ENCODE measurements at places on chromosomes 13 and 19. TPM values are rescaled to one million over a fixed set of nuclear protein-coding genes. Genes with fewer than 3 reads are reported as not detected.
A peak's percentile ranks its signal among the peaks of the same experiment; 100 is the strongest.

The ZNF471 gene
- 0.49 TPM for total RNA-seq

The SIGLEC5 gene
- total RNA-seq: 0.12 TPM

DNA sequence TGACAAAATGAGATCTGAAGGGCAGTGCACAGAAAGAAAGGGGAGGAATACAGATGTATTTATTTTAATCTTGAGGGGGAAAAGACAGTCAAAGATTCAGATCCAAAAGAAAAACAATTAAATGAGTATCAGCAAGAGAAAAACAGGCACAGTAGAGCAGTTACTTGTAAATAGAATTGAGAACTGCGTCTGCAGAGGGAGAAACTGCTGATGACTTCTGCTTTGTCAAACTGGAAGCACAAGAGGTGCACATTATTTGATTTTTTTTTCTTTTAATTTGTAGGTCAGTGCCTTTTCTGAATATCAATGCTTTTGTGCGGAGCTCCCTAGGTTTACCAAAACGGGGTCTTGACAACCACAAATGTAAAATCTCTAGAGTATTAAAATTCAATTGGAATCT lies 37.3 kb downstream of the EFNB2 start:
- no peak for DNase-seq
- peaks cover 59% of the 10 kb centered on the region for H3K27me3 ChIP-seq
- no peaks in the 10 kb centered on the region for H3K36me3 ChIP-seq
- H3K4me3 ChIP-seq: no peak overlapping the region
- H3K27ac ChIP-seq: no peak overlapping the region

DNA sequence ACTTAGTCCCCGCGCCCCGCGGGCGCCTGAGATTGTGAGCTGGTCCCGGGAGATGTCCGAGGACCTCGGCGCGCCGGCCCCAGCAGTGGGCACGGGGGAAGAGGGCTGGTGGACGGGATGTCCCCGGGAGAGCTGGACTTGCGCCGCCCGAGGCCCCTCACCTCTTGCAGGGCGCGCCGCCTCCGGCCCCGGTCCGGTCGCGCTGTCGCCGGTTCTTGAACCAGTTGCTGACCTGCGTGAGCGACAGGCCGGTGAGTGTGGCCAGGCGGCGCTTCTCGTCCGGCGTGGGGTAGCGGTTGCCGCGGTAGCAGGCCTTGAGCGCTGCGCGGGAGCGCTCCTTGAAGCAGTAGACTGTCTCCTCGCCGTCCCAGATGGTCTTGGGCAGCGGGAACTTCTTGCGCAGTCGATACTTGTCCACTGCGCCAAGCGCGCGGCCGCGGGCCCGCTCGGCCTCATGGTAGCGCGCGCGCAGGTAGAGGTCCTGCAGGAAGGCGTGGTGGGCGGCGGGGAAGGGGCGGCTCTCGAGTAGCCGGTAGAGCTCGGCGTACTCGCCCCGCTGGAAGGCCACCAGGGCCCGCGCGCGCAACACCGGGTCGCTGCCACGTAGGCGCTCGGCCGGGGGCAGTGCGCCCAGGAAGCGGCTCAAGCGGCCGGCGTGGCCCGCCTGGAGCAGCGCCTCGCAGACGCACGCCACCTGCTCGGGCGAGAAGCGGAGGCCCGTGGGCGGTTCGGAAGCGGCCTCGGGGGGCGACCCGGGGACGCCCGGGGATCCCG lies 984 bp downstream of the SIX5 start:
- peaks cover 23% of the 10 kb centered on the region for H3K27me3 ChIP-seq
- DNase-seq: no peak
- H3K27ac ChIP-seq: no peak overlapping the region
- no peaks in the 10 kb centered on the region for H3K36me3 ChIP-seq
- H3K4me3 ChIP-seq: peak overlapping the region; percentile 68

DNA sequence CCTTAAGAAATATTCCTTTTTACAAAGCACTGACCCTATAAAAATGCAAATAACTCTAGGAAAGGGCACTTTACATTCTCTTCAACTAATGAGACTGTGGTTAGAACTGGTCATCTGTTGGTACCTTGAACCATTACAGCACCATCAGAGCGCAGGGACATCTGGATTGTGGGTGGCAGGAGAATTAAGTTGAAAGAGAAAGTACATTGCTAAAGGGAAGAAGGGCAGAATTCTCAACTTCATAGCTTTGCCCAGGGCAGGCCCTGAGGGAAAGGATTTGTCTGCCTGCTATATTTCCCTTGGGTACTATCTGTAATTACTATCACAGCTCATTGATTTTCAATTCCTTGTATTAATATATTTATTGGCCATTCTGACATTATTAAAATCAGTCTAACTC lies 196.8 kb downstream of the KLF12 start:
- H3K4me1 ChIP-seq: peaks cover 56% of the 10 kb centered on the region
- H3K27me3 ChIP-seq: no peaks in the 10 kb centered on the region
- H3K27ac ChIP-seq: no peak overlapping the region
- no peak for DNase-seq

DNA sequence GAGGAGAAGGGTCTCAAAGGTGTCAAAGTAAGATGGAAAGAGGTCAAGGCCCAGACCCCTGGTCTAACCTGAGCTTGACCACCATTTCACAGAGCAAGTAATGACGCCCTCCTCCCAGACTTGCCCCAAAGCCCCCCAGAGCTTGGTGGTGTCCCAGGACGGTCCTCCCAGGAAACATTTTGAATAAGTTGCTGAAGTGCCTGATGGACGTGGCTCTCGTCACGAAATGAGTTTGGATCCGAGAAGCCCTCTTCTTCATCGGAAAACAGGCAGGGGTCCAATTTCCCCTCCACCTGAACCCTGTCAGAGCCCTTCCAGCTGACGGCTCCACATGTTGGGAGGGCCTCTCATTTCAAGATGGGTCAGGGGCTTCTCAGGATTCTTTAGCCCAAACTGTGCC lies 54.5 kb upstream of the TPM4 start:
- DNase-seq: no peak
- no peak overlapping the region for H3K4me3 ChIP-seq
- no peaks in the 10 kb centered on the region for H3K4me1 ChIP-seq
- H3K27ac ChIP-seq: no peak overlapping the region

DNA sequence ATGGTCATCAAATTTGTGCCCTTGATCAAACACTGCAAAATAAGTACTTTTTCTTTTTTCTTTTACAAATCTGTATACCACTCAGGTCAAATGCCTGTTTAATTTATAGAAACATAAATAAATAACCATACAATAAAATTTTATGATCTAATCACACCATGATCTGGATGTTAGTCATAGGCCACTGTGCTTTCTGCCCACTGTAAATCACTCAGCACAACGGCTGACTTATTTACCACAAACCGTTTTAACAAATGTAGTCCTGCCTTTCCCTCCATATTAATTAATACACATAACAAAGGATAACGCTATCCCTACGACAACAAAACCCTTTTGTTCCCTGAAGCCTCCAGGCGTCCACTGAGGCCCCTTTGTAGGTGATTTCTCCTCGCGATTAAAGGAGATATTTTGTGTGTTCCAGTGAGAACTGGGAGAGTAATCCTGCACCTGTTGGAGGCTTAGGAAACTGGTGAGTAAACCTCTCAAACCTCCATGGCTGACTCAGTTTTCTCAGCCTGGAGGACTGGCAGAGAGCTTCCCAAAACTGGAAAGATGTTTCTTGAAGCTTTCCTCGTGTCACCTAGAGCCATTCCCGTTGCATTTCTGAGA lies 477.1 kb upstream of the SGCG start:
- H3K36me3 ChIP-seq: no peaks in the 10 kb centered on the region
- no peaks in the 10 kb centered on the region for H3K4me1 ChIP-seq
- no peak overlapping the region for H3K27ac ChIP-seq
- DNase-seq: no peak
- no peaks in the 10 kb centered on the region for H3K27me3 ChIP-seq

- H3K4me3 ChIP-seq: no peak overlapping the region
- H3K4me1 ChIP-seq: peaks cover 35% of the 10 kb centered on the region
- peaks cover 3% of the 10 kb centered on the region for H3K36me3 ChIP-seq
- DNase-seq: no peak
- H3K27ac ChIP-seq: no peak overlapping the region
- H3K27me3 ChIP-seq: no peaks in the 10 kb centered on the region
Measured at GRCh38 chr19:4641132-4641531, 1.8 kb downstream of the TNFAIP8L1 start.

DNA sequence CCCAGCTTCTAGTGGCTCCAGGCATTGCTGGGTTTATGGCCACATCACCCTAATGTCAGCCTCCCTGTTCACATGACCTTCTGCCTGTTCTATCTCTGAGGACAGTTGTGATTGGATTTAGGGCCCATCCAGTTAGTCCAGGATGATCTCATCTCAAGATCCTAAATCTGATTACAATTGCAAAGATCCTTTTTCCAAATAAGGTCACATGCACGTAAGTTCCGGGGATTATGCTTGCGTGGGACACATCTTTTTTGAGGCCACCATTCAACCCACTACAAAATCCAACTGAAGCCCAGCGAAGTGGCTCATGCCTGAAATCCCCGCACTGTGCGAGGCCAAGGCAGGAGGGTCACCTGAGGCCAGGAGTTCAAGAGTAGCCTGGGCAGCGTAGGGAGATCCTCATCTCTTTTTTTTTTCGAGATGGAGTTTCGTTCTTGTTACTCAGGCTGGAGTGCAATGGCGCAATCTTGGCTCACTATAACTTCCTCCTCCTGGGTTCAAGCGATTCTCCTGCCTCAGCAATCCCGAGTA lies 12.3 kb downstream of the PLD3 start:
- H3K4me3 ChIP-seq: no peak overlapping the region
- H3K27me3 ChIP-seq: no peaks in the 10 kb centered on the region
- no peak for DNase-seq
- peaks cover 4% of the 10 kb centered on the region for H3K36me3 ChIP-seq
- H3K4me1 ChIP-seq: peaks cover 11% of the 10 kb centered on the region

- no peak for DNase-seq
- H3K27ac ChIP-seq: no peak overlapping the region
- H3K36me3 ChIP-seq: peaks cover 4% of the 10 kb centered on the region
- H3K4me3 ChIP-seq: no peak overlapping the region
Measured at GRCh38 chr13:45292176-45292575, 48.8 kb downstream of the TPT1 start.

The KCNJ14 gene
- 1.7 TPM for total RNA-seq

DNA sequence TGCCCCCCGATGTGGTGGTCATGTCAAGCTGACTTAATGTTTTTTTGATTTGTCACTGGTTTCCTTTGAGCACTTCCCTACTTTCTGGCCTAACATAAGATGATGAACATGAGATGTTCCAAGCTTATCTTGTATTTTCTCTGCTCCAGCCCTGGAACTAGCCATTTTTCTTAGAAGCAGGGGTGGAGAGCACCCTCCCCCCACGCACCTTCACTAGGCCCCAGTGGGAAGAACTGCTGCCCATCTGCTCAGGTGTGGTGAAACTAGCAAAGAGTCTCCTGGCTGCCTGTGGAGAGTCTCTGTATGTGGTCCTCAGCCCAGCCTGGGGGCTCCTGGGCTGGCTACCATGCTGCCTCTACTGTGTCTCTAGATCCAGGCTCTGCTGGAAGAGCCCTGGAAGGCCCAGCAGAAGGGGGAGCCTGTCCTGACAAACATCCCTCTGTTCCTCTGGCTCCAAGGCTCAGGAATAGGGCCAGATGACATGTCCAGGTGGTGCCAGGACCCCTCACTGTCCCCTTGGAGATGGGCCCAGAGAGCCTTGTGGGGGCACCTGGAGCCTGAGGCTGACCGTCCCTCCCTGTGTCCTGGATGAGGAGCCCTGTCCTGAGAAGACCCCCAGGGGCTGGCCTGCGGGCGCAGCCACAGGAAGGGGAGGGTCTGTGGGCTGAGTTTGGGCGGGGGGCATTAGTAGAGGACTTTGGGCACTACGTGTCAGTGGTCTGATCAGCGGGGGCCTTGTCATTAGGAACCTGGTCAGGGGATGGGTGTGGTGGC lies 4.8 kb upstream of the ZNF14 start:
- no peaks in the 10 kb centered on the region for H3K27me3 ChIP-seq
- peaks cover 3% of the 10 kb centered on the region for H3K36me3 ChIP-seq
- DNase-seq: no peak

The APOC1 gene
- total RNA-seq: 1.3 TPM

The ZSCAN22 gene
- total RNA-seq: 1.2 TPM

GRCh38 chr13:94061301-94061700 lies 418.2 kb downstream of the DCT start:
- peaks cover 3% of the 10 kb centered on the region for H3K27me3 ChIP-seq
- no peak overlapping the region for H3K4me3 ChIP-seq
- H3K36me3 ChIP-seq: no peaks in the 10 kb centered on the region
- H3K27ac ChIP-seq: no peak overlapping the region

The CFD gene
- 0.25 TPM for total RNA-seq

The VSTM1 gene
- not detected for total RNA-seq

DNA sequence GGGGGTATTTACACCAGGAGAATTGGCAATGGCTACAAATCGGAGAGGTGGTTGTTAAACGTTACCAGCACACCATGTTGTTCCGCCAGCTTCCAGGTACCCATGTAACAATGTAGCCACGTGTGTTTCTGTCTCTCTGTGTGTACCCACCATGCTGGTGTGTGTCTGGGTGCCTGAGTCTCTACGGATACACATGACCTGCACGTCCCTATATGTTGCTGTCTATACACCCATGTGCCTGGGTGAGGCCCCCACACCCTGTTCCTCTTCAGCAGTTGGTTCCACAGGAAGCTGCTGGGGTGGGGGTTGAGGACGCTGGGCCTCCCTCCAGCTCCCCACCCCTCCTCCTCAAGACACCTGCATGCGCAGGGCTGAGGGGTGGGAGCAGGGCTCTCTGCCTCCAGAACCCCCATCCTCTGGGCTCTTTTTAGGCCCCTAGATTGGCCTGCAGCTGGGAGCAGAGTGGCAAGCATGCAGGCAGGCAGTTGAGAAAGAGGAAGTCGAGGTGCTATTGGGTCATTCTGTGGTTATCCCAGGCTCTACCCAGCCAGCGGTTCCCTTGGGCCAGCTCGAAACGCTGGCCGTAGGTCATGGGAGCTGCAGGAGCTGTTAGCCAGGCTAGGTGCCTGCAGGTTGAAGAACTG lies at the start of gene ARHGEF18:
ARHGEF18 (plus strand) TSS at position 351 of the 644 bp plus-strand sequence. CDS start 13,954 bp downstream, outside the sequence.
- H3K4me3 ChIP-seq: peak within 1 kb of the TSS; percentile 82
- H3K36me3 ChIP-seq: peaks cover 13% of the 10 kb centered on the region
- peak within 1 kb of the TSS; percentile 96 for H3K27ac ChIP-seq

GRCh38 chr13:45473627-45474026 lies 8.9 kb downstream of the COG3 start:
- no peak overlapping the region for H3K27ac ChIP-seq
- no peak overlapping the region for H3K4me3 ChIP-seq
- peaks cover 57% of the 10 kb centered on the region for H3K4me1 ChIP-seq
- no peaks in the 10 kb centered on the region for H3K27me3 ChIP-seq
- peak; percentile 46 for DNase-seq

DNA sequence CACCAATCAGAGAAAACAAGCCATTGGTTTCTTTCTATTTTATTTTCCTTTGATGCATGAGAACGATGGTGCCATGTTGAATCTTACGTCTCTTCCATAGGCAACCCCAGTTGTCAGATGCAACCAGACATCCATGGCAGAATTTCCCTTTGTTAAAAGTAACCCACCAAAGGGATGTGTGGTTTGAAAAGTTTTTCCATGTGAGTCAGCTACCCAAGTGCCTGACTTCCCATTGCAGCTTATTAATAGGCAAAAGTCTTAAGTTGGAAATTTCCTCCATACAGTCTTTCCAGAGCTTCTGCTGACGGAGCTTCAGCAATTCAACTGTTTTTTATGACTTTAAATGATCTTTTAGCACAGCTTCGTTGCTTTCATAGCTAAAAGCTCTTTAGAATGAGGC lies 73.8 kb upstream of the FAM216B start:
- H3K27ac ChIP-seq: no peak overlapping the region
- no peak overlapping the region for H3K4me3 ChIP-seq
- H3K36me3 ChIP-seq: no peaks in the 10 kb centered on the region
- DNase-seq: no peak
- H3K4me1 ChIP-seq: no peaks in the 10 kb centered on the region

The DIAPH3 gene
- 24.3 TPM for total RNA-seq

GRCh38 chr19:49560358-49560900 lies 19.9 kb downstream of the NOSIP start:
- H3K4me3 ChIP-seq: peak overlapping the region; percentile 84
- DNase-seq: peak; percentile 71
- H3K27ac ChIP-seq: peak overlapping the region; percentile 98
- H3K27me3 ChIP-seq: no peaks in the 10 kb centered on the region
- H3K36me3 ChIP-seq: peaks cover 41% of the 10 kb centered on the region

The SYCN gene
- not detected for total RNA-seq

The COQ8B gene
- total RNA-seq: 19.8 TPM
